ENCODE measurements at places on chromosomes 16 and 17.
A peak's percentile ranks its signal among the peaks of the same experiment; 100 is the strongest.

- no peak for DNase-seq
These were observed 3.8 kb downstream of the NLRC5 start for GRCh38 chr16:56993204-56993603.

DNA sequence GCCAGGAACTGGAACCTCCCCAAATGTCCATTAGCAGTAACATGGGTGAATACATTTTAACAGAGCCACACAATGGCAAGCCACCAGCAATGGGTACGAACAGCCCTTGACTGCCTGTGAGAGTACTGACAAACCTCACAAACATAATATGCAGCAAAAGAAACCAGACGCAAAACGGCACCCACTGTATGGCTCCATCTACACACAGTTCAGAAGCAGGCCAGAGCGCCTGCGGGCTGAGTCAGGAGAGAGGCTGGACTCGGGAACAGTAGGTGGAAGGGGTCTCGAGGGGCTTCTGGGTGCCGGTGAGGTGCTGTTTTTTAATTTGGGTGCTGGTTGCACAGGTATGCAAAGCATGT is 77.4 kb upstream of the TOB1 start:
- DNase-seq: no peak

GRCh38 chr16:22933173-22933572 is 119.2 kb downstream of the HS3ST2 start:
- no peak for DNase-seq

- no peak for DNase-seq
These were observed 255.6 kb upstream of the HSBP1 start for GRCh38 chr16:83552228-83552627.

GRCh38 chr17:43524945-43525575 is 21.1 kb downstream of the ETV4 start:
- no peak for DNase-seq

GRCh38 chr17:70989280-70989679 is 819.9 kb downstream of the KCNJ2 start:
- DNase-seq: no peak

DNA sequence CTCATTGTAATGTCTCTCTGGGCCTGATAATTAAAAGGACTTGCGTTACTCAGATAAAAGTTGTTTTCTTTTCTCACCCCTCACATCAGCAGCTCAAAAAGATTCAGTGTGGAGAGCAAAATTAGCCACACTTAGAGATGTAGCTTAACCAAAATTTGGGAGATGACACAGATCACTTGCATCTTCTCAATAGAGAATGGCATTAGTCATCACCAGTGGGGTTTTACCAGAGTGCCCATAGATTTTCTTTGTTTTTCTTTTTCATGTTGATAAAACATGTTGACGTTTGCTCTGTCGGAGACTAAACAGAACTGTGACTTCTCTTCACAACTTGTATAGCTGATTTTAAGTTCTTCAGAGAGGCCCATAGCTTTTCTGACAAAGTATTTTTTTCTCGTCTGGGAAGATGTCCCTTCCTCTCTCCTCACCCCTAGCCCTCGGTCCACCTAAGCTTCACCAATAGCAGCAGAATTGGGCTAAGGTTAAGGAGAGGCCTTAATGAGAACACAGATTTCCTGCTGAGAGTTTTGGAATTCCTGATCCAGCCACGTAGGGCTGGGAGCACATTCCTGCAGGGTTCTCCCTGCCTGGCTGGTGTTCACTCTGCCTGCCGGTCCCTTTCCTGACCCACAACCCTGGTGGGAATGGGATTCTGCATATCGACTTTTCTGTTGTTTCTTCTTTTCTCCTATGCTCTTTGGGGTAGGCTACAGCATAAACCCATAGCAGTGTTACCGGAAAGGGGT is 92.6 kb downstream of the CACNG3 start:
- no peak for DNase-seq

DNA sequence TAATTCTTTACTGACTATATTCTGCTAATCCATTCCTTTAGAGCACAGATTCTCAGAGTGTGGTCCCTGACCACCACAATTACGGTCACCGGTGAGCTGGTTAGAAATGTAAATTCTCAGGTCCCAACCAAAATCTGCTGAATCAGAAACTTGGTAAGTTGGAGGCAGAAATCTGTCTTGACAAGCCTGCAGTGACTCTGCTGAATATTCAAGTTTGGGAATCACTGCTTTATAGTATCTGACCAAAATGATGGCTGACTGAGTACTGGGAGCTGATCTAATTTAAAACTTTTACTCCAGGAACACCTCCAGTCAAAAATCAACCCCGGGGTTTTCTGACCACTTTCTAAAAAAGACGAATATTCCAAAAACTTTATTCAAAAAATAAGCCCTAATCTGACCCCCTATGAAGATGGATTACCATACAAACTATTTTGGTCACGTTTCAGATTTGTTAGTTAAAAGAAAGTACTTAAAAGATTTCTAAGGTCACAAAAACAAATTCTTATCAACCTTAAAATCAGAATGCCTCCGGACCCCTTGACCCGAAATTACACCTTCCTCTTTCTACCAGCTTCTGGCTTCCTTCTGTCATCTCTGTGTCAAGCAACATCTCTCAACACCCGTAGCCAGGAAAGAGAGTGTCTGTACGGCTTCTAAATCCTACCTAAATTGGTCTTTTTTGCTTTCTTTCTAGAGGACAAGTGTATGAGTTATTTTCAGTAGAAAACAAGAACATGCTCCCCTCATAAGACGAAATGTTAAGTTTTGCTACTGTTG is 38.6 kb downstream of the CREBBP start:
- DNase-seq: no peak

DNA sequence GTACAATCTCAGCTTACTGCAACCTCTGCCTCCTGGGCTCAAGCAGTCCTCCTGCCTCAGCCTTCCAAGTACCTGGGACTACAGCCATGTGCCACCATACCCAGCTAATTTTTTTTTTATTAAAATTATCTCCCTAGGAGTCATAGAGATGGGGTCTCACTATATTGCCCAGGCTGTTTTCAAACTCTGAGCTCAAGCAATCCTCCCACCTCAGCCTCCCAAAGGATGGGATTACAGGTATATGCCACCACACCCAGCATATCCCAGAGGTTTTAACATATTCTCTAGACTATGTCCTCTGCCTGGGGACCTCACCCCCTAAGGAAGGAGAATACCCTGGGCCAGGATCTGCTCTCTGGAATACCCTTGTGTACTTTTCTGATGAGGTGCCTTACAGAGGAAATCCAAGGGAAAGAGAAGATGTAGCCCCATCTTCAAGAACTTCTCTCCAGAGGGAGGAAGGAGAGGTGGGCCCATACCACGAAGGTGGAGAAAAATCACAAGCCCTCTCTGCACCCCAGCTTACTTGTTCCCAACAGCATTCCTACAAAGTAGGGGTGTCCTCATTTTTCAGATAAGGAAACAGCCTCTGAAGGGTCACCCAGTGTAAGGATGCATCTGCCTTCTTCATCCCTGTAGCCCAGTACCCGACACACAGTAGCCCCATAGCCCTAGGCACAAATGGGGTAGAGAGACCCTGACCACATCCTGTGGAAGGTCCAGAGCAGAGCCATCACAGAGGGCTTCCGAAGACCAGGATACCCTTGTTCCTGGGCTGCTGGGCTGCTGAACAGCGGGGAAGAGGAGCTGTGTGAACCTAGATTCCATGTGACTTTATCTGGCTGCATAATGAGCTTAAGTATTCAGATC is 151.6 kb downstream of the SOCS1 start:
- DNase-seq: no peak

DNA sequence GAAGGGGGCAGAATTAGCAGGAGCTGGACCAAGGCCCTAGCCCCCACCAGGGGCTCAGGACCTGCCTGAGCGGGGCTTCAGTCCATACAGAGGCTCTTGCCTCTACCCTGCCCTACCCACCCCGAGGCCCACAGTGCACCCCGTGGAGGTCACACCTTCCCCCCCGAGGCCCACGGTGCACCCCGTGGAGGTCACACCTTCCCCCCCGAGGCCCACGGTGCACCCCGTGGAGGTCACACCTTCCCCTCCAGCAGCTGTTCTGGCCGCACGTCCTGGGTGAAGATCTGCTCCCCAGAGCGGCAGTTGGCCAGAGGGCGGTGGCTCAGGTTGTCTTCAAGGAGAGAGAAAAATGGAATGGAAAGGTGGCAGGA is 11.4 kb downstream of the CASKIN2 start:
- DNase-seq: no peak

GRCh38 chr17:14741491-14741890 is 440.6 kb downstream of the HS3ST3B1 start:
- DNase-seq: no peak

- no peak for DNase-seq
These were observed 7.9 kb downstream of the UNC119 start for GRCh38 chr17:28544402-28545140.

DNA sequence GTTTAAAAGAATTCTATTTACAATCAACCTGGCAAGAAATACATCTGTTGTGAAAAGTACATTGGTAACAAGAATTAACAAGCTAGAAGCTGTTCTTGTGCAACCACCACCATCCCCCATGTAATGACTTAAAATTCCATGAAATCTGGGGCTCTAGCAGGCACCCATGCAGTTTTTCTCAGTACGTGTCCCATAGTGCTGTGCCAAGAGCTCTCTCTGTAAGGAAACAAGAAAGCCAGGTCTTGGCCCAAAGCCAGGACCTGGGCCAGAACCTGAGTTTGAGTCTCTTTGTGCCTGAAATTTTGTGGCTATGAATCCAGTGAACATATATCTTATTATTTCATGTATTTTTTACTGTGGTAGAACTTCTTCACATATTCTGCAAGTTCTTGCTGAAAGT is 46.6 kb downstream of the NUP93 start:
- DNase-seq: no peak

DNA sequence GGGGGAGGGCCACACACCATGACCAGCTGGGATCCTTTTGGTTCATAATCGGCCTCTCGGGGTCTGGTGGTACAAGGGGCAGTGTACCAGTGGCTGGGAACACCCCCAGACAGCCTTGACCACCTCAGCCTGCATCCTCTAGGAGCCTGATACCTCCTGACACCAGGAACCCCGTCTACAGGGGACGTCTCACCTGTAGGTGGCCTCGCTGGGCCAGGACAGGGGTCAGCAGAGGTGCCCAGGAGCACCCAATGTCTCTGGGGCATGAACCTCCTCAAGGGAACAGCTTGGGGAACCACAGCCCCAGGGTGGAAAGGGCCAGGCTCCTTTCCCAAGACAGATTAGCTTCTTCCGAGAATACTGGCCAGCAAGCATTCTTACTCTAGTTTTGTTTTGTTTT is 2.5 kb upstream of the METRNL start:
- DNase-seq: no peak

GRCh38 chr17:1709403-1709951 is 700 bp downstream of the TLCD2 start:
- no peak for DNase-seq

GRCh38 chr16:48526058-48526957 is 83.7 kb downstream of the N4BP1 start:
- DNase-seq: peak; percentile 52

- DNase-seq: no peak
These were observed 222.9 kb upstream of the ERCC4 start for GRCh38 chr16:13697013-13697412.

- no peak for DNase-seq
These were observed 5.3 kb upstream of the ADAT1 start for GRCh38 chr16:75628351-75628750.

- DNase-seq: no peak
These were observed 240.7 kb downstream of the MAP2K6 start for GRCh38 chr17:69654981-69655855.

DNA sequence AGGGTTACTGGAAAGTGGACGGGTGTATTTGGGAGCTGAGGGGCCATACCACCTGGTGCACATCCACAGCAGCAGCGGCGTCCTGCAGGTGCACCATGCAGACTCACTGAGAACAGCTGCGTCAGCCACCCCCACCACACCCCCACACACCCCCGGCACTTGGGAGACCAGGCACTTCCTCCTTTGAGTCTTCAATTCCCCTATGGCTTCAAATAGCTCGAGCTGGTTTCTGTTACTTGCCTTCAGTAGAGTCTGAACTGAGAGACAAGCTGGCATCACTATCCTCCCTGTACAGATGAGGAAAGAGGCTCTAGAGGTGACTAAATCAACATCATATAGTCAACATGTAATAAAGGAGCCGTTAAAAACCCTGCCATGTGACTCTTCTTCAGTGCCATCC is 15.4 kb downstream of the CUEDC1 start:
- DNase-seq: no peak

DNA sequence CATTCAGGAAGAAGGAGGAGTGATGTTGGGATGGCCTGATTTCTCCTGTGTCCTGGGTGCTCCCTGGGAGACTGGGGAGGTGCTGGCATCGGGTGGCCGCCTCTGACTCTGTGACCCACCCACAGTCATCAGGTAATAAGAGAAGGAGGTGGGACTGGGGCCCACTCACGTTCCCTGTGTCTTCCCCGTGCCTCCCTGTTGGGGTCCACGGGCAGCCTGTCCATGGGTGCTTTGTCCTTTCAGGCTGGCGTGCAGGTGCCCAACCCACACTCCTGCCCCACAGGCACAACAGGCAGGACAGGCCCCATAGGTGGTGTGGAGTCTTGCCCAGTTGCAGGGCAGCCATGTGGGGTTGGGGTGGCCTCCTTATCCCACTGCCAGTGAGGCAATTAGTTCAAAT is 4.0 kb downstream of the DEF8 start:
- no peak for DNase-seq

DNA sequence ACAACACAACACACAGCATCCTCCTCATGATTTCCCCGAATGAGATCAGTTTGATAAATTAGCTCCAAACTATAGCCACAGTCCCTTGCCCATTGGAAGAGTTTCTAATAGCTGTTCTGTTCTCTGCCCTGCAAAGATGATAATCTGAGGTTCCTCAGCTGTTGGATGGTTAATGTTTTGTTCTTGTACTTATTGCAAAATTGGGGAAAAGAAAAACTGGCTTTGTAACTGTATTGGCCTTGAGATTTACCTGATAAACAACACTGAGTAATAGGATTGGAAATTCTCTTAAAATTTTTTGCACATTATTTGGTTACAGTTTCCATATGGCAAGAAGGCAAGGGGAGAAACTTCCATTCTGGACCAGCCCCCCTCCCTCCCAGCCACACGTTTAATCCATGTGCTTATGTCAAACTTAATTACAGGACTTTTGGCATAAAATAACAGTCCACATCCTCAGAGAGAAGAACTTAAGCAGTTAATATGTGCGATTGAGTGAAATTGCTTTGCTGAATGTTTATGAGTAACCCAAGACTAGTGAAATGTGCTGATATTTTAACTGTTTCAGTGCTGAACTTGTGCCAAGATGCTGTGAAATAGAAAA is 119.1 kb upstream of the ZFHX3 start:
- no peak for DNase-seq

- DNase-seq: no peak
These were observed 116.8 kb downstream of the ANKRD11 start for GRCh38 chr16:89373355-89374110.

- DNase-seq: no peak
These were observed 17.5 kb downstream of the ALOX15B start for GRCh38 chr17:8056232-8056975.

GRCh38 chr17:2695961-2696760 is 15.4 kb downstream of the CLUH start:
- no peak for DNase-seq

- DNase-seq: no peak
These were observed 70.3 kb upstream of the C17orf78 start for GRCh38 chr17:37305406-37305905.
